Stimulated activated CD8-positive, alpha-beta memory T cell treated with anti-CD3 and anti-CD28 coated beads, Interleukin-4, amount 100 ng/mL, for 4 hours (primary cell): ENCODE measurements at places on chromosomes 6 and 20.
A peak's percentile ranks its signal among the peaks of the same experiment; 100 is the strongest.

GRCh38 chr6:53741034-53741823 is 53.6 kb upstream of the LRRC1 start:
- DNase-seq, result no peak

- DNase-seq, result no peak
Measured at GRCh38 chr6:80974579-80974978, 777.9 kb downstream of the TENT5A start.

DNA sequence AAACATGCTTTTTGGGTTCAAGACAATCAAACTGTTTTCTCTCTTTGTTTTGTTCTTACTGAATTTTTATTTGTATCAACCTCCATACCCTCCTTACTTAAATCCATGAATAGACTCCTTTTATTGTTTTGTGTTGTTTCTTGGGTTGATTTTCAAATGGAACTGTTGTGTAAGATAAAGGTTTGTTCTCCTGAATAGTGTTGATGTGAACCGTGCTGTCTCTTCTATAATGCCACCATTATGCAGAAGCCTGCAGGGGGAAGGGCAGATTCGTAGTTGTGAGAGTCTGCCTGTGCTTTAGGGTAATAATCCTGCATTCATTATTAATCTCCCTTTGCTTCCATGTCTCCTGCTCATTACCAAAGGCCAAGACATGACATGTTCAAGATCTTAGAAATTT is 105.9 kb downstream of the CDKAL1 start:
- no peak for DNase-seq

- no peak for DNase-seq
Measured at GRCh38 chr6:127277878-127278843, 11.5 kb downstream of the RNF146 start.

- DNase-seq, result no peak
Measured at GRCh38 chr6:136149311-136149710, 100.8 kb downstream of the MTFR2 start.

DNA sequence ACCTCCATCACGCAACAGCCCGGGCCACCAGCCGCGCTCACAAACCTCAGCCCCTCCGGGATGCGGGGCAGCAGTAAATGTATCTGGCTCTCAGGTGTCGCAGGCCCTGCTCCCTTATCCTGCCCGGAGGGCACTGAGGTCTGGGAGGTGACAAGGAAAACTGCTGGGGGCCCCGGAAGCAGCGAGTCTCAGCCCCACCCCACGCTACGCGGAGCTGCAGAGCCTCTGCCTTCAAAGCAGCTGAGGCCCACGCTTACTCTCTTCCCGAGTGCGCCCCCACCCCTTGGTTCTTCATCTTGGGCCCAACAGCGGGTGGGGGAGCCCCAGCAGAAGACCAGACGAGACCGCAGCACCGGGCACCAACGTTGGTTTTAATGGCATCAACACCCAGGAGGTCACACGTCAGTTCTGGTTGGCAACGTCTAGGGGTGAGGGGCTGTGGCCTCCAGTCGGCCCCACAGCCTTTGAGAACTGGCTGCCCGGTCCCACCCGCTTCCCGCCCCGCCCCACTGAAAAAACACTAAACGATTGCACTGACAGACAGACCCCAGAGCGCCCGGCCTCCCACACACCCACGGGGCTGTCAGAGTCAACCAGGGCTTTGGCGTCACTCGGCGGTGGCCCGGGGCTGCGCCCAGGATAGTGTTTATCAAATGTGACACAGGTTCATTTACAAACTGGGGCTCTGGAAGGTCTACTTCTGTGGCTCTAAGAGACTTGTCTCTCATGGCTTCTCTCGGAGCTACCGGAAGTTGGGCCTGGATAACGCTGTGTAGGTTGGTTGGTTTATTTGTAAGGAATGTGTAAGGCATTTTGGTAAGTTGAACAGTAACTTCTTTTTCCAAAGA is 43.7 kb downstream of the DSTN start:
- DNase-seq, result no peak

- DNase-seq, result no peak
Measured at GRCh38 chr6:83092756-83093399, 25.4 kb downstream of the DOP1A start.

- DNase-seq, result no peak
Measured at GRCh38 chr6:149961728-149962425, 1.9 kb upstream of the ULBP1 start.

GRCh38 chr6:140380427-140381218 is 1006.2 kb upstream of the CITED2 start:
- no peak for DNase-seq

GRCh38 chr6:132400883-132401617 is at the start of gene MOXD1:
Gene MOXD1 (minus strand): TSS chr6:132401475. CDS start chr6:132401426, 49 bp downstream.
- DNase-seq, result no peak

DNA sequence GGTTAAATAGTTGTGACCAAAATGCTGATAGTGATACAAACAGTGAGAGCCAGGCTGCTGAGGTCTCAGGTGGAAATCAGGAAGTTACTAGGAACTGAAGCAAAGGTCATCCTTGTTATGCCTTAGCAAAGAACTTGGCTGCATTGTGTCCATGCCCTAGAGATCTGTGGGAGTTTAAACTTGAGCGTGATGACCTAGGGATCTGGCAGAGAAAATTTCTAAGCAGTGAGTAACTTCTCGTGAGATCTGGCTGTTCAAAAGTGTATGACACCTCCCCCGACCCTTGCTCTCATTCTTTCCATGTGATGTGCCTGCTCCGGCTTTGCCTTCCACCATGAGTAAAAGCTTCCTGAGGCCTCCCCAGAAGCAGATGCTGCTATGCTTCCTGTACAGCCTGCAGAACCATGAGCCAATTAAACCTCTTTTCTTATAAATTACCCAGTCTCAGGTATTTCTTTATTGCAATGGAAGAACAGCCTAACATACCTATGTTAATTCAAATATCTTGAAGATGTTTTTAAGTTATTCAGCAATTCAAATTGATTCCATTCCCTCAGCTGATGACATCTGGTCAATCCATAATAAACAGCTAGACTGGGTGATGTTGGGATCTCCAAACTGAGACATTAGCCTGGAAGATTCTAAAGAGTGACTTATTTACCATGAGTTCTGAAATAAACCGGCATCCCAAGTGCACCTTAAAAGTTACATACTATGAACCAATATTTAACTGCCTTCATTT is 33.8 kb downstream of the KIF16B start:
- DNase-seq, result no peak

DNA sequence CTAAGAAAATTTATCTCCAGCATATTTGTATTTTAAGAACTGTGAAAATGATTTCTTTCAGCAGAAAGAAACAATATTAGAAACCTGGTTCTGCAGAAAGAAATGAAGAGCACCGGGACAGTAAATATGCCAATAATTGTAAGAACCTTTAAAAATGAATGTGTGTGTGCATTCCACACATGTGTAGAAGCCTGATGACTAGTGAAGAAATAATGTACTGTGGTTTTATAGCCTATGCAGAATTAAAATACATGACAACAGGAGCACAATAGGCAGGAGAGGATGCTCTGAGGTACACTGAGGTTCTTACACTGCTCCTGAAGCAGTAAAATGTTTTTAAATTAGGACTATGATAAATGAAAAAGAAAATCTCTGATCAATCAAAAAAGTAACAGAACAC is 48.9 kb downstream of the SNX14 start:
- DNase-seq, result no peak

DNA sequence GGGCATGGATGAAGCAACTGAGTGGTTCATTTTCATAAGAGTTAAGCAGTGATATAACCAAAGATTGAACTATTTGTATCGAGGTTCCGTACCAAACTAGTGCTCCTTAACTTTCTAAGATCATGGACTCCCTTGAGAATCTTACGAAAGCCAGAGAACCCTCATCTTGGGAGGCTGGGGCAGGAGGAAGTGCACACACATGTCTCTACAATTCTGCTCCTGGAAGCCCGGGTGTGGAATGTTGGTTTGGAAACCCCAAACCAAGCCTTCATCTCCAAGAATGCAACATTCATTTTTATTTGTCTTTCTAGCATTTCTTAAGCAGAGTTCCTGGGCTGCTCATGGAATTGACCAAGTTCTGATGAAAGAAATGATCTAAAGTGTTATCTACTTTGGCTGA is 250.5 kb upstream of the PRND start:
- no peak for DNase-seq

DNA sequence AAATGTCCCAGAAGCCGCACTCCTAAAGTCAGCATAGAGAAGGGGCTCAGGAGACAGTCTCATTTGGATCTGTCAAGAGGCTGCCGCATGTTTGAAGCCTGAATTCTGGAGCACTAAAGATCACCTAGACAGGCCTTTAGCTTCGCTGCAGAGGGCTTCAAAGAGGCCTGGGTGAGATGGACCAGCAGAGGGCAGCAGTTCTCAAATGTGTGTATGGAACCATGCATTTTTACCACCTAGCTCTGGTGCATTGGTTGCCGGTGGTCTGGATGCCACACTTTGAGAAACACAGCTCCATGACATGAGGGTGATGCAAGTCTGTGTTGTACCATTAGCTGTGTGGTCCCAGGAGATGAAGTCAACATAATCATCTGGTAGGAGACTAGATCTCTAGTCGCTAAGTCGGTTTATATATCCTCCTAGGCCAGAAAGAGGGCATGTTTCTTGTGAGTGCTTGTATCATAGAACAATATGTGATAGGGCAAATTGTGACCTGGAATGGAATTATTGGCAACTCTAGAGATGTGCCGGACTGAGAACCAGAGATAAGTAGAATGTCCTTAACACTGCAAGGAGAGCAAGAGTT is 64.8 kb downstream of the KIAA0319 start:
- peak; percentile 63 for DNase-seq
